Stimulated activated CD4-positive, alpha-beta T cell treated with anti-CD3 and anti-CD28 coated beads, Interleukin-15, amount 100 ng/mL, for 1 hour (primary cell): ENCODE measurements at places on chromosomes 11 and 22.

DNA sequence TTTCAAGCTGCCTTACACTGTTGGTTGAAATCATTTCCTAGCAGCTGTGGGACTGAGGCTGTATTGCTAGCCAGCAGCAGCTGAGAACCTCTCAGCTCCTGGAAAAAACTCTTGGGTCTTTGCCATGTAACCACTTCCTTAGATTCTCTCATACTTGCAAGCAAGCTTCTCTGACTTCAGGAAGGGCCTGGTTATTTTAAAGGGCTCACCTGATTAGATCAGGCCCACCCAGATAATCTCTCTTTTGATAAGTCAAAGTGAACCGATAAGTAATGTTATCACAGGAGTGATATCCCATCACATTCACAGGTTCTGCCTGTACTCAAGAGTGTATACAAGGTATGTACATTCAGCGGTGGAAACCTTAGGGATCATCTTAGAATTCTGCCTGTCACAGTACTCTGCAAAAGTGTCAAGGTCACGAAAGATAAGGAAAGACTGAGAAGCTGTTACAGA lies 7.4 kb upstream of the CLPB start:
- no peak for DNase-seq

DNA sequence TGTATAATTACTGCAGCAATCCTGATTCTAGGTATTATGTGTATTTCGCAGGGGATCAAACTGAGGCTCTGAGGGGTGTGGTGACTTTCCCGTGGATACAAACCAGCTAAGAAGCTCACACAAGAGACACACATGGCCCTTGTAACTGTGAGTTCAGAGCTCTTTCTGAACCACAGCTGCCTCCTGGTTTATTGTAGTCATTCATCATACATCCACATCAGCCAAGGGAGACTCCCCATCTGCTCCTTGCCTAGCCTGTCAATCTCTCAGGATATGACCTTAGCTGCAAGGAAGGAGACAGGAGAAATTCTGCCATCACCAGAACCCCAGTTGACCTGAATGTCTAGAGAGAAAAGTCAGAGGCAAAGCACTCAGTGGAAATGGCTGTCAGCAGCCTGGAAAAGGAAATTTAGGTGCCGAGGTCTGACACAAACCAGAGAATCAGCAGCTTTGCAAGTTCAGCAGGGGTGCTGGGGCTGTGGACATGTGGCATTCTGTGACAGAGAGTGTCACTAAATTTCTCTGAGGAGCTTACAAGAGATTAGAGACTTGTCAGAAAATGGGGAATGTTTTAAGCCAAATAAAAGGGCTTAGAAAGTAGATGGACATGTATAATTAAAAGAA lies 209.5 kb downstream of the AASDHPPT start:
- no peak for DNase-seq

- DNase-seq = no peak
These were observed 92.6 kb downstream of the PKNOX2 start for GRCh38 chr11:125257190-125257579.

- DNase-seq = no peak
These were observed 10.0 kb downstream of the OR51L1 start for GRCh38 chr11:5004424-5005274.

DNA sequence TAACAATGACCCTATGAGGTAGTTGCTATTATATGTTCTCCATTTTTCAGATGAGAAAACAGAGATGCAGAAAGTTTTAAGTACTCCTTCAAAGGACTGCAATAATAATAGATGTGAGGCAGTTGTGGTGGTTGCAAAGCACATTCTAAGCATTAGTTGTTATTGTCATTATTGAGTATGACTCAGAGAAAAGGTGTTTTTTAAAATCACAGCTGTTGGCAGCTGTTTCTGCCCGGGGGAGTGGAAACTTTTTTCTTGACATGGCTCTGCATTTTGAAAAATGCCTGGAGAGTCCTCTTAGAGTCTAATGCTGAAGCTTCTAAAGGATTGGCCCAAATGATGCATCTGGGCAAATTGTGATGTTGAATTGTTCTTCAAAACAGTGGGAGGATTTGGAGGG lies 244.5 kb upstream of the MPPED2 start:
- DNase-seq = no peak

DNA sequence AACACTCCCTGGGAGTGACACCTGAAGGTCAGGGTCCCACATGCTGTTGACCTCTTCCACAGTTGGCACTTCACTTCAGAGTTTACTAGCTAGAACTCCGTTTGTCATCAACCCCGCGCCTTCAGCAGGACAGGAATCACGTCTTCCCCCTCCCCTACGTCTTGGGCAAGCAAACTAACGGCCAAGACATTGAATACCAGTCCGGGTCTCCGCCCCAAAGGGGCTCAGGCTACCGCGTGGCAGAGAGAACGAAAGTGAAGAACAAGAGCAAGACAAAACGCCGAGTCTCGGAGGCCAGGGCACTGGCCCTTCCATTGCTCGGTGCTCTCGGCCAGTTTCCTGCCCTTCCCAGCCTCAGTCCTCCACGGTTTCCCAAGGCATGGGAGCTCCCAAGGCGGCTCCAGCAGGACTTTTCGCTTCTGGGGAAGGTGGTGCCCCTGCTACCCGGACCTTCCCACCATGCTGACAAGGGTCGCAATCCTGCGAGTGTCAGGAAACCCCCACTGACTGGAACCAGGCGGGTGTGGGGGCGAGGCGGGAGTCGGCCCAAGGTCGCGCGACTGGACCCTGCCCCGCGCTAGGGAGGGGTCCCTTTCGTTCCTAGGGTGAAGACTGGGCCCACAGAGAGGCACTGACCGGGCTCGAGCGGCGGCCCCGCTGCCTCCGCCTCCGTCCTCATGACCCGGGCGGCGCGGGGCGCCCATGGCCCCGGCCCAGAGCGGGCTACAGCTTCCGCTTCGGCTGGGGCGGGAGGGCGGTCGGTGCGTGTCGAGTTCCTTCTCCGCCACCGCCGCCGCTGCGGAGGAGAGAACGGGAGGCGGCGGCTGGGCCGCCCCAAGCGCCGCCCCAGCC lies at the start of gene GUCD1:
Gene GUCD1, minus strand, starts transcription at position 826 of the 852 bp plus-strand sequence. Its CDS starts 147 bp downstream, at position 679.
- DNase-seq = peak; percentile 7

DNA sequence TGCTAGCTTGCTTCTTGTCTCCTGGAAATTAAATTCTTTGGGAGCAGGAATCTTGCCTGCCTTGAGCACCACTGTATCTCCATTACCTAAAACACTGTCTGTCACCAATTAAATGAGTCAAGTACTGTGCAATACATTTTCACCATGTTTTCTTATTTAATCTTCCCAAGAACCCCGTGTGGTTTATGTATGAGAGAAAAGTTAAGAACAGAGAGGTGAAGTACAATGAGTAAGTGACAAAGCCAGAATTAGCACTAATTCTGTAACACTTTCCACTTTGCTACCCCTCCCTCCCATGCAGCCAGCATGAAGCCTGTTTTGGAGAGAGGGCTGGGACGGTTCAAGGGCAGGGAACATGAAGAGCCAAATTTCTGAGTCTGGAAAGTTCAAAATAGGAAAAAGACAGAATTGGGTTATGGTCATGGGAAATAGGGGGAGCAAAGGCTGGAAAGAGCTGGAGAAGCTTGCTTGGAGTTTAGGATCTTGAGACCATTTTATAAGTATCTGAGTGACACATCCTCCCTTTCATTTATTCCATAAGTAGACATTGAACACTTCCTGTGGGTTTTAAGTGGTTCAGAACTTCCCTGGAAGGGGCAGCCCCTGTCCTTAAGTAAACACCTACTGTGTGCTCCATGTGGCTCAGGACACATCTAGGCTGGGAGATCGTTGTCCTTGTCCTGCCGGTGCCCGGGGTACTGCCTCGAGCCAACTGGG lies 60.5 kb upstream of the CHST1 start:
- no peak for DNase-seq

DNA sequence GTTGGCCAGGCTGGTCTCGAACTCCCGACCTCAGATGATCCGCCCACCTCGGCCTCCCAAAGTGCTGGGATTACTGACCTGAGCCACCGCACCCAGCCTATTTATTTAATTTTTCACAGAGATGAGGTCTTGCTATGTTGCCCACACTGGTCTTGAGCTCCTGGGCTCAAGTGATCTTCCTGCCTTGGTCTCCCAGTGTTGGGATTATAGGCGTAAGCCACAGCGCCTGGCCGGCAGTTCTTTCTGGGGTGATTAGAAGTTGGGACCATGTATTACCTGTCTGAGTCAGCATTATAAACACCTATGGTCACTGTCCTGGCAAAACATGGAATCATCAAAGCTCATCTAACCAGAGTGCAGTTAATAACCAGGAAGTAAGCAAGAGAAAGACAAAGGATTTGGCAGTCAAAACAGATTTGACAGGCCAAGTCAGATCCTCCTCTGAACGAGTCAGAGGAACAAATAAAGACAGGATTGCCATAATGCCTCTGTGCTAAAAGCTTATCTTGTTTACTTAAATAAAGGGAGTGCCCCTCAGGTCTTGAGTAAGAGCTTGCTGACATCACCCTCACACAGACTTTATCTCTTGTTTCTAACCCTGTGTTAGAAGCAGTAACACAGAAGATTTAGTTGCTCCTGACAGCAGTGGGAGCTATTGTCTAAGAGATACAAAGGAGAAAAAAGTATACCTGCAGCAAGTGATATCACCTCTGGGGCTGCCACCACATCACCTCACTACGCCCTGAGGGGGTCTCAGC lies 3.7 kb downstream of the SERPIND1 start:
- no peak for DNase-seq

DNA sequence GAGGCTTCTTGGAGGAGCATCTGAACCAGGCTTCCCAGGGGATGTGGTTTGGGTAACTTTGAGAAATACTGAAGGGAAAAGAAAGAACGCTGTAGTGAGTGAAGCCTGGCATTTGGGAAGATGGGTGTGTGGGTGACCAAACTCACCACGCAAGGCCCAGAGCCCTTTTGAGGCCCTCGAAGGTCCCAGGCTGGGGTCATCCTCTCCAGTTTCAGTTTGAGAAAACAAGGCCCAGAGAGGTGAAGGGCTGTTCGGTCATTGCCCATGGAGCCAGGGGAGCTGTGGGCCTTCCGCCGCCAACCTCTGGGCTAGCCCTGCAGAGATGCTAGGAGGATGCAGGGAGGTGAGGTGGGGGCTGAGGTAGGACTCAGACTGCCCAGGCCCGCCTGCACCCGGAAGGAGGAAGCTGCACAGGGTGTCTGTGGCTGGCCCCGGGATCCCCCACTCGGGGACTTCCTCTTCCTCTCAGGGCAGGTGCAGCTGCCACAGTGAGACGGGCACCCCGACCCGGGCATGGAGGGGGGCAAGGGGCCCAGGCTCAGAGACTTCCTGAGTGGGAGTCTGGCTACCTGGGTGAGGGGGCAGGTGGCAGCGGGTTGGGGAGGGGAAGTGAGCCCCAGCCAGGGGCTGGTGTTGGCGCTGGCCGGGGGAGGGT lies at the start of gene CCDC88B:
Gene CCDC88B, plus strand, starts transcription at position 451 of the 655 bp plus-strand sequence. Its CDS starts 63 bp downstream, at position 514.
- peak; percentile 77 for DNase-seq

DNA sequence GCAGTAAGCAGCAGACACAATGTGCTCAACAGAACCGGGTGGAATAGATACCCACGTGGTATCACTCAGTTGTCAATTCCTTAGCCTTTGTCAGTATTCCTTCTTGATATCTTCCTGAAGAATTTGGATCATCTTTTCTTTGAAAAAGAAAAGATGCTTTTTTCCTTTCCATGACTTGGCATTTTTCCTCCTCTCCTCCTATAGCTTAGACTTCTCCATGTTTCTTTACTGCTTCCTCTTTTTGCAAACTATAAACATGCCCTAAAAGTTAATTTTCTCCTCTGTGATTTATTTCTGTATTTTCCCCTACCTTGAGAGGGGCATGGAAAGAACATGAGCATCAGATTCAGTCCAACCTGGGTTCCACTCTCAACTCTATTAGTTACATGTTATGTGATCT lies 11.7 kb downstream of the CBLIF start:
- DNase-seq = no peak

DNA sequence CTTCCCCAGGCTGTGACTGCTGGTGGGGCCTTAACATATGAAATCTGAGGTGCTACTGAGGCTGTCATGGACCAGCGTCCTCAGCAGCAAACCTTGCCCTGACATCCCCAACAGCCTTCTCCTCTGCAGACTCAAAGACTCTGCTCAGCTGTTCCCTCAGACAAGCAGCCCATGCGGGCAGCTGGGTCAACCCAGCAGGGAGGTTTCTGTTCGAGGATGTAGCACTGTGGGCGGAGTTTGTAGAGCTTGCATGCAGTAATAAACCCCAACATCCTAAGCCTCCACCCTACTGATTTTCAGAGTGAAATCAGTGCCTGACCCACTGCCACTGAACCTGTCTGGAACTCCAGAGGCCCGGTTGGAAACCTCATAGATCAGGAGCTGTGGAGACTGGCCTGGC lies 88.8 kb upstream of the XKR3 start:
- no peak for DNase-seq

- no peak for DNase-seq
These were observed 25.2 kb downstream of the FAM76B start for GRCh38 chr11:95764267-95764898.

DNA sequence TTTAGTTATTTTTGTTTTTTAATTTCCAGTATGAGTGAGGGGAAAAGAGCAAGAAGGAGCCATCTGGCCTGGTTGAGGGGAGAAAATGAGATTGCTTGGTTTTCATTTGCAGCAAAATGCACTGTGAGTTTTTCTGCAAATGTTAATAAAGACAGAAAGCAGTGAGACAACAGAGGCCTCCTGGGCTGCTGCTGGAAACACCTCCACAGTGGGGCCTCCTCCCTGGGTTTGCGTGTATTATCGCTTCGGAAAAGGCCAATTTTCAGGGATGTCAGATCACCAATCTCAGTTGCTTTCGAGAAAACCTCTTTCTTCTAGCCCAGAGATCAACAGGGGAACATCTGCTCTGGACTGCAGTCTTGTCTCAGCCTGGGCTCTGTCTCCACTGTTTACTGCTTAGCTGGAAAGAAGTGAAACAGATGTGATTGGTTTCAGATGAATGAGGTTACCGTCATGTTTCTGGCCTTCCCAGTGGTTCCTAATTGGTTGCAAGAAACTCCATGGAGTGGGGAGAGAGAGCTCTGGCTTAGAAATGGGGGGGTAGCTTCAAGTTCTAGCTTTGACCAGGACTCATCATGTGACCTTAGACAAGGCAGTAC lies 17.3 kb downstream of the TSPAN18 start:
- no peak for DNase-seq

DNA sequence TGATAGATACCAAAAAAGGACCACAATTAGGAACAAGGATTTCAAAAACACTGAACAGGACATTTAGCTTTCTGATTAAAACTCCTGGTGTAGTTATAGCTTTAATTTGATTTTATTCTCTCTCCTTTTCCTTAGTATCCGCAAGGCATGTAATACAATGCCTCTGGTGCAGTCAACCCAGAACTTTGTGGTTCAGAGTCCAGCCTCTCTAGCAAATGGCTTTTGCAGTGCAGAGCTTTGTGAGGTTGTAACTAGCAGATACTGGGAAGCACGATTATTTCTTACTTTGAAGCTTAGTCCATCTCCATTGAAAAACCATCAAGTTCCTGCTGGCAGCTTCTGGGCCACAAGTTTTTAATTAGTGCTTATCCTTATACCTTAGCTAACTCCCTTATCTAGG lies 79.8 kb downstream of the GRIA4 start:
- DNase-seq = no peak
